LNCaP clone FGC (cell line): ENCODE measurements at places on chromosomes 4 and X.

GRCh38 chr4:115310641-115311040 lies 197.2 kb upstream of the NDST4 start:
- DNase-seq, result no peak

- no peak for DNase-seq
Measured at GRCh38 chr4:137648531-137648930, 116.2 kb upstream of the PCDH18 start.

DNA sequence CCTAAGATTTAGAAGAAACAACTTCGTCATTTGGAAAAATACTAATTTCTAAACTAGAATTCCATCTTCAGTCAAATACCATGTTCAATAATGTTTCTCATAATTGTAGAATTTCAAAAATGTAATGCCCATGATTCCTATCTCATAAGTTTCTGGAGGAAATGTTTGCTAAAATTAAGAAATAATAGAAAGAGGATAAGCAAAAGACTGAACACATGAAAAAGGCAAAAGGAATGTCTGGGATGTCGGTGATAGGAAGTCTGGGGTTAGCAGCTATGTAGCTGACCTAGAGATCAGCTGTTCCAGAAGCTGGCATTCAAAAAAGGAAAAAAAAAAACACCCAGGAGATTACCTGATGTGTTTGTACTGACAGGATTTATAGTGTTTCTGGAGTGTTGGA lies 18.9 kb upstream of the PCDH10 start:
- DNase-seq, result no peak

DNA sequence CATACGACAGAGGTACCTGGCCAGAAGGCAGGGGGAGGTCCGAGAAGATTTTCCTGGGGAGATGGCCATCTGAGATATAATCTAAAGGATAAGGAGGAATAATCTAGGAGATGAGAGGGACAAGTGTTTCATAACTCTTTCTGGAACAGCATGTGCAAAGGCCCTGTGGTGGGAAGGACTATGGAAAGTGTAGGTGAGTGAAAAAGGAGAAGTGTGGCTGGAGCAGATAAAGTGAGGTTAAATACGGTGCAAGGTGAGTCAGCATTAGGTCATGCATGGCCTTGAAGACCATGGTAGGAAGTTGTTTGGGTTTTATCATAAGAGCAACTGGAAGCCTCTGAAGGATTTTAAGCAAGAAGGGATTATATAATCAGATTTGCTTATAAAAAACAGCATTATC lies 34.6 kb upstream of the MTM1 start:
- DNase-seq, result no peak

GRCh38 chr4:25021216-25021615 lies 9.5 kb downstream of the LGI2 start:
- peak; percentile 62 for DNase-seq
